ENCODE measurements at places on chromosomes 6 and 20.

GRCh38 chr20:24303393-24304170 lies 165.8 kb upstream of the SYNDIG1 start:
- no peak for DNase-seq

- no peak for DNase-seq
Observed at GRCh38 chr6:134519465-134519864, 201.6 kb upstream of the SGK1 start.

- no peak for DNase-seq
Observed at GRCh38 chr6:85866758-85867401, 224.2 kb upstream of the SYNCRIP start.

- DNase-seq = no peak
Observed at GRCh38 chr6:133899556-133899955, 10.6 kb downstream of the TCF21 start.

DNA sequence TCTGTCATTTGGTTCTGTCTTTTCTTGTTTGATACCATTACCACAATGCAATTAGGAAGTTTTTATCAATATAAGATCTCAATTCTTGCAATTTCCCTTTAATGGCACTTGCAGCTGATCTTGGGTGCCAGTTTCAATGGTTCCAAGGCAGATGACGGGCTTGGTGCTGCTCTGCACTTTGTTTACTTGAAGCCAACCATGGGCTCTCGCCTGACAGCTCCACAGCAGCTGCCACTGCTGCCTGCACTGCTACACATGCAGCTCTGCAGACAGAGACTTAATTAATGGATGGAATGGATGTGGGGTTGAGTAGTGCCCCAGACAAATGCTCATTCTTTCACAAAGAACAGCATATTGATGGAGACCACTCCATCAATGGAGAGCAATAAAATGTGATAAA lies 1024.3 kb upstream of the EPHA7 start:
- DNase-seq = no peak

GRCh38 chr6:105453968-105454367 lies 51.1 kb upstream of the PREP start:
- DNase-seq = no peak

DNA sequence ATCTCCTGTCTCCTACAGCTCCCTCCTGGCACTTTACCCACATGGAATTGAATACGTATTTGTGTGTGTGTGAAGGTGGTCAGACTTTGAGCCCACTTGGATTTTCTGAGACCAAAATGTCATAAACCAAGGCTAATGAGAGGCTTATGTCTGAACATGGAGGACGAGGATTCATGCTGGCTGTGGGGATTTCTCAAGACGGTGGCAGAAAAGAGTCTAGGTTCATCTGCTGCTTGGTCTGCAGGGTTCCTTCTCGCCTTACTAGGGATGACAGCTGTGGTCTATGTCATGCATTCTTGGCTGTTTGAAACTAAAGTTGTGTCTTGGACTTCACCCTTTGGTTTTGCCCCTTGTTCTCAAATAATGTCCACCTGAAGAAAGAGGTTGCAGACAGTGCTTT lies 58.6 kb downstream of the FAM120B start:
- no peak for DNase-seq

DNA sequence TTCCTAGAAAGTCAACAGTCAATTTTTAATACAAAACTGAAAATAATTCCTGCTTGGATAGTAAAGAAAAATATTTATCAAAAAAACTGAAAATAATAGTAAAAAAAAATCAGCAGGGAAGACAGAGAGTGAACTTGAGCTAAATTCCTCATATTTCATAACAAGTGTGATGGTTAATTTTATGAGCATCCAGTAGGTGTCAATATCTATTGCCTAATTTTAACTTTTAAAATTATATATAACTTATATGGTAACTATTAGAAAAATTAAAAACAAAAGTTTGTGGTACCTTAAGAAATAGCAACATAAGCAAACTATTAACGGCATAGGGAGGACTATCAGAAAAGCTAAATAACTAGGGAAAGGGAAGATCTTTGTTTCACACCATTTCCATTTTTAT lies 2.1 kb downstream of the EPM2A start:
- no peak for DNase-seq

- no peak for DNase-seq
Observed at GRCh38 chr20:3658716-3659491, 4.3 kb downstream of the GFRA4 start.

DNA sequence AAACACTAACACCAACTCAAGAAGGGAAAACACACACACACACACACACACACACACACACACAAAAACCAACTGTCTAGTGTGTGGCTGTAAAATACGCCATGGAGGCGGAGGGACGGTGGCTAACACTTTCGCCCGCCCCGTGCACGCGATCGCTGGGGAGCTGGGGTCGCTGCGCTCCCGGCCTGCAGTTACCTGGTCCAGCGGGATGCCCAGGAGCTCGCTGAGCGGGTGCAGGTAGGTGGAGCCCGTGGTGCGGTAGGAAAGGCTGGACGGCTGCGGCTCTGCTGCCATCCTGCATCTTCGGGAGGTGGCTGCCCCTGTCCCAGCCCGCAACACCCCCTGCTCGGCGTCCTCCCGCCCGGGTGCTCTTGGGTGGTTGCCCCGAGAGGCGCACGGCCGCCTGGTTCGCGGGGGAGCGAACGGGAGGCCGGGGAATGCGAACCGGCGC lies 303 bp downstream of the MBOAT1 start:
- DNase-seq = peak; percentile 71

DNA sequence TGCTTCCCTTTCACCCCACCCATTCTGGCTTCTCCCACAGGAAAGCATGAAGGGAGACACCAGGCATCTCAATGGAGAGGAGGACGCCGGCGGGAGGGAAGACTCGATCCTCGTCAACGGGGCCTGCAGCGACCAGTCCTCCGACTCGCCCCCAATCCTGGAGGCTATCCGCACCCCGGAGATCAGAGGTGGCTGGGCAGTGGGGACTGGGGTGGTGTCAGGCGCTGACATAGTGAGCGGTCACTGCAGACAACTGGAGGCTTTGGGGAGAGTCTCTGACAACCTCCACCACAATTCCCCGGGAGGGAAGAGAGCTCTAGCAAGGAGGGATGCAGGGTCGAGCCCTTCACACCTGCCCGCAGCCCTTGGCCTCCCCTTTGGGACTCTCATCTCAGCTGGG lies 18.1 kb downstream of the DNMT3B start:
- no peak for DNase-seq

- DNase-seq = peak; percentile 67
Observed at GRCh38 chr20:32484958-32485769, 100.0 kb downstream of the NOL4L start.

DNA sequence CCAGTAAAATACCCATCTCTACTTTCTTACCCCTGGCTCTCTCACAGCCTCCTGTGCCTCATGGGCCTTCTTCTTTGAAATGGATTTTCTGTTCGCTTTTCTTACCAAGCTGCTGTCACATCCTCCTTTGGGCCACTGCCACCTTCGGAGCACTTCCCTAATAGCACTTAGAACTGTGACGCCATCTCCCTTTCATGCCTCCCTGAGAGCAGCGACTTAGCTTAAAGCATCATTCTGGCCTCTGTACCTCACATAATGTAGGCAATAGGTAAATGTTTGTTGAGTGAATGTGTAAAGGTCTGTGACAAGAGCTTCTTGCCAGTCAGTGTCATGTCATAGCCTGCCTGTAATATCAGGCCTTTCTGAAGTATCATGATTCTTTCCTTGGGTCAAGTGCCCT lies 78.8 kb downstream of the ADGRG6 start:
- DNase-seq = no peak

DNA sequence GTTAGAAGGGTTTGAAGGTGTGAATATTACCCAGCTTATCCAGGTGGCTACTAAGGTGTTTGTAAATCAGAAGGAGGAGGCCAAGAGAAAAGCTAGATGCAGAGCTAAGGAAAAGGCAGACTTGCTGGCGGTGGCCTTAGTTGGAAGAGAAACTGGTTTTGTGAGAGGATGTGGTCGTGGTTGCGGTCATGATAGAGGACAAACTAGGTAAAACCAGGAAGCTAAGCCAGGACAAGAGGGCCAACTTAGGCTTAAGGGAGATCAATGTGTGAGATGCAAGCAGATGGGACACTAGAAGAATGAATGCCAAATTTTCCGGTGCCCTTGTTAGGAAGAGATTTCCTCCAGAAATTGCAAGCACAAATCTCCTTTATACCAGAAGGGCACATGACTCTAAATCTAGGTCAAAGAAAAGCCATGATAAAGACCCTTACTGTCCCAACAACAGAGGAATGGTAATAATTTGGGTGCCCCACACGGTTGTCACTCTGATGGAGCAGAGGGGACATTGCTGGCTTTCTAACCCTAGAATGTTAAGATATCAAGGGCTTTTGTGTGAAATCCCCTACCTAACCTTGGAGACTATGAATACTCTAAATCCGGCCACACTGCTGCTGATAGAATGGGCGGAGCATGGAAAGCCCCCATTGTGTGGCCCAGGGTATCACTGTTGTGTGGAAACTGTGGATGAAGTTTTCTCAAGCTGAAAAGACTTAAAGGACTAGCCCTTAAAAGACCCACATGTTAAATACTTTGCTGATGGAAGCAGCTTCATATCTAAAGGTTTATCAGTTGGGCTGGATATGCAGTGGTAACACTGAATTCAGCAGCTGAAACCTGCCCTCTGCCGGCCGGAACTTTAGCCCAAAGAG lies 7.8 kb downstream of the IL22RA2 start:
- DNase-seq = no peak

GRCh38 chr6:40668203-40668602 lies 81.0 kb upstream of the LRFN2 start:
- DNase-seq = peak; percentile 33

- no peak for DNase-seq
Observed at GRCh38 chr20:44803383-44803941, 6.9 kb downstream of the RIMS4 start.

GRCh38 chr20:39259010-39259803 lies 297.1 kb downstream of the DHX35 start:
- no peak for DNase-seq

GRCh38 chr6:31956796-31957195 lies 2.0 kb downstream of the NELFE start:
- DNase-seq = no peak

GRCh38 chr20:31322504-31322903 lies 14.1 kb upstream of the DEFB116 start:
- DNase-seq = peak; percentile 23

GRCh38 chr6:39752835-39753724 lies 27.9 kb upstream of the KIF6 start:
- no peak for DNase-seq

DNA sequence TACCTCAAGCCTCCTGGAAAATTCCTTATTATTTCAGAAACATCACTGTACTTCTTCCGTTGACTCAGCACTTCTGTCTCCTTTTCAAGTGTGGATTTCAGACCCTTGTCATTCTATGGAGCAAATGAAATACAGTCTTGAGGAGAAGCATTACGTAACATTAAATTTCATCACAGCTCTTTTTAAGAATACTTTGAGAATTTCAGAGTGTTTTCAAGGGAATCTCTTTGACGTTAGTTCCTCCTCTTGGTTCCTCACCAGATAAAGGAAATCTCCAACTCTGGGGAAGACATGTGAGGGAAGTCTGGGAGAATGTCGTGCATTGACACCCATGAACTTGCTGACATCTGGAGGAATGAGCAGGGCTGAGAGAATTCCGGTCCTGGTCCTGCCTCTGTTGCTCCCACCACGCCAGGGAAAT lies 32.3 kb downstream of the UST start:
- DNase-seq = no peak

- no peak for DNase-seq
Observed at GRCh38 chr20:8055096-8055495, 35.5 kb upstream of the TMX4 start.

DNA sequence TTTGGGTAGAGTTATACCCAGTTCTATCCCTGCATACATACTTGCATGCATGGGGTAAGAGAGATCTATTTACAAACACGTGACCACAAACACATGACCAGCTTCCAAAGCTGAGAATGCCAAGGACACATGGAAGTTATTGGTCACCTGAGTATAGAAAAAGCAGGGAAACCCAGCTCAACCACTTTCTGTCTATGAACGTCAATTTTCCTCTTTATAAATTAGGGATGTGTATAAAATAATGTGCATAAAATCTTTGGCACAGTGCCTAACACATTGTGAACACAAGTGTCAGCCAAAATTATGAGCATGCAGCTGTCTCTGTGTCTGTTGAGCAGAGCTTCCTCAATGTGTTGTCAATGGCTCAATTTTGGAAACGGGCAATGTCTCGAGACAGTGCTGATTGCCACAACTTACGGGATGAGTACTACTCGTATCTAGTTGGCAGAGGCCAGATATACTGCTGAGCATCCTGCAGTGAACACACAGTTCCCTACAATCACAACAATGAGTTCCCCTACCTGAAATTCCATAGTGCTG lies 44.9 kb downstream of the TPD52L1 start:
- DNase-seq = no peak

GRCh38 chr6:9504191-9504590 lies 910.7 kb downstream of the TFAP2A start:
- DNase-seq = no peak

- no peak for DNase-seq
Observed at GRCh38 chr6:80211286-80211685, 104.8 kb downstream of the BCKDHB start.

DNA sequence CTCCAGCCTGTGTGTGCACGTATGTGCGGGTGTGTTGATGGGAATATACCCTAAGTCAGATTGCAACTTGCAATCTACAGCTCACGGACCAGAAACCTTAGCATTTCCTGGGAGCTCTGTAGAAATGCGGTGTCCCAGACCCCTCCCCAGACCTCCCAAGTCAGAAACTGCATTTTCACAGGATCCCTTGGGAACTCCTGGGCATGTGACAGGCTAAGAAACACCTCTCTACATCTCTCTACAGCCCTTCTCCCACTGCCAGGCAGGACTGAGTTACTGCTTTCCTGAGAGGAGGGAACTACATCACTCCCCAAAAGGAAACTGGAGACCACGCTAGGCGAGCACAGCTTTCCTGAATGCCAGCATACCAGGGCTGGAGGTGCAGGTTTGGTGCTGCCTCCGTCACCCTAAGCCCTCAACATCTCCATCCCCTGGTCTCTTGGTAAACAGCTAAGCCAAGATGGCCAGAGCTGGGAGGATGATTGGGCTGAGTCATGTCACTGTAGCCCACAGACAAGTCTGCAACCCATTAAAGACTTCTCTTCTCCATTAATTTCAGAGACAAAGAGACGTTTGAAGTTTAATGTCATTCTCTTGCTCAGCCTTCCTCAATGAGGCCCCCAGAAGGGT lies 194.4 kb downstream of the BMP7 start:
- no peak for DNase-seq
